Natural killer cell (primary cell): ENCODE measurements at places on chromosomes 2 and 18. TPM values are rescaled to one million over a fixed set of nuclear protein-coding genes. Genes with fewer than 3 reads are reported as not detected.

The POTEJ gene
- total RNA-seq, result not detected

The AGXT gene
- total RNA-seq, result not detected

The FBXO15 gene
- 0.87 TPM for total RNA-seq

The CDK15 gene
- total RNA-seq, result 2.5 TPM

GRCh38 chr2:74499267-74499939 is at the start of gene LBX2:
TSS of gene LBX2 (minus strand) at chr2:74499603. CDS start at chr2:74499537, 66 bp downstream.
- DNase-seq, result no peak

DNA sequence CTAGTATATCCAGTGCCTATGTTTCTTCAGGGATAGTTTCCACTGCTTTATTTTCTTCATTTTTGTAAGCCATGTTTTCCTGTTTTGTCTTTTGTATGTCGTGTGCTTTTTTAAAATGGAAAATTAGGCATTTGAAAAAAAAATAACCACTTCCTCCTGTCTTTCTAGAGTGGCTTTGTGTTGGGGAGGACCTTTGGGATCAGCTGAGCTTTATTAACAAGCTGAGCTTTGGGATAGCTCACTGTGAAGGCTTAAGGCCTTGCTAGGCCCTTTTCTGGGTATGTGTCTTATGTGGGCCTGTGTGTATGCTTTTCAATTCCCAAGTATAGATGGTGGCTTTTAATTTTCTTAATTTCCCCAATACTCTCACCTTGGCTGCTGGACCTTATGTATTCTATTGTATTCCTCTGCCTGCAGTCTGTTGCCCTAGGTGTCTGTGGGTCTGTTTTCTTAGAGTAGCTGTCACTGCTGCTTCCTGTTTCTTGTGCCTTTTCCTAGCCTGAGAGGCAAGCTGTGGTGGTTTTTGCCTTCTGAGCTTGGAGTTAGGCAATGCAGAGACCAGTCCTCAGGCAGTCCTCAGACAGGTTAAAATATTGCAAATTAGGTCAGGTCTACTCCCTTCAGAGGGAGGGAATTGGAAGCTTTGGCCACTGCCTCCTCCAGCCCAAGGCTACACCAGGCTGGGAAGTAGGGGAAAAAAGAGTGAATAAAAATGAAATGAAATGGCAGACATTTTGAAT is 134.7 kb downstream of the LDLRAD4 start:
- no peak for DNase-seq

DNA sequence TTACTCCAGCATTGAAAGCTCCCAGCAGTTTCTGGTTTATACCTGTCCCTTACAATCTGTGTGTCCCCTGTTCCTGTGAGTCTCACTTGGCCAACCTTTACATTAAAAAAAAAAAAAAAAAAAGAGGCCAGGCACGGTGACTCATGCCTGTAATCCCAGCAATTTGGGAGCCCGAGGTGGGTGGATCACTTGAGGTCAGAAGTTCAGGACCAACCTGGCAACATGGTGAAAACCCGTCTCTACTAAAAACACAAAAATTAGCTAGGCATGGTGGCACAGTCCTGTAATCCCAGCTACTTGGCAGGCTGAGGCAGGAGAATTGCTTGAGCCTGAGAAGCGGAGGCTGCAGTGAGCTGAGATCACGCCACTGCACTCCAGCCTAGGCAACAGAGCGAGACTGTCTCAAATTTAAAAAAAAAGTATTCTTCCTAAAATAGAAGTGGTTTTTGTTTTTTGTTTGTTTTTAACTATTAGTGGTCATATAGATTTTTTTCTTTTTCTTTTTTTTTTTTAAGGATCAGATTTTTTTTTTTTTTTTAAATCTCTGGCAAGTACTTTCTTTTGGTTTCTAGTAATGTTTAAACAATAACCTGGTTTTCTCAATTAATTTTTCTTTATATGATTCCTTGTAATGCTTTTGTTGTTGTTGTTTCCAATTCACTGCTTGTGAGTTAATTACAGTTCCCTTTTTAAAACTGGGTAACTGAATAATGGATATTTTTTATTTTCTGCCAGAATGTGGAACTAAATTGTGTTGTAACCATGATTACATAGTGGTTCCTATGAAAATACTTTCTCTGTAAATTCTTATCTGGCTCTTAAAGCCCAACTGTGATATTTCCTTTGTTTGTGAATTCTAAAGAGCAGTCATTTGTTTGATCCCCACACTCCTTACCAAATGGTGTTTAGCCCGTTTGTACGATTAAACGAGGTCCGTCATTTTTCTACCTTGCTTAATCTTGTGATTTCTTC is 116.8 kb downstream of the CTAGE1 start:
- DNase-seq, result no peak

DNA sequence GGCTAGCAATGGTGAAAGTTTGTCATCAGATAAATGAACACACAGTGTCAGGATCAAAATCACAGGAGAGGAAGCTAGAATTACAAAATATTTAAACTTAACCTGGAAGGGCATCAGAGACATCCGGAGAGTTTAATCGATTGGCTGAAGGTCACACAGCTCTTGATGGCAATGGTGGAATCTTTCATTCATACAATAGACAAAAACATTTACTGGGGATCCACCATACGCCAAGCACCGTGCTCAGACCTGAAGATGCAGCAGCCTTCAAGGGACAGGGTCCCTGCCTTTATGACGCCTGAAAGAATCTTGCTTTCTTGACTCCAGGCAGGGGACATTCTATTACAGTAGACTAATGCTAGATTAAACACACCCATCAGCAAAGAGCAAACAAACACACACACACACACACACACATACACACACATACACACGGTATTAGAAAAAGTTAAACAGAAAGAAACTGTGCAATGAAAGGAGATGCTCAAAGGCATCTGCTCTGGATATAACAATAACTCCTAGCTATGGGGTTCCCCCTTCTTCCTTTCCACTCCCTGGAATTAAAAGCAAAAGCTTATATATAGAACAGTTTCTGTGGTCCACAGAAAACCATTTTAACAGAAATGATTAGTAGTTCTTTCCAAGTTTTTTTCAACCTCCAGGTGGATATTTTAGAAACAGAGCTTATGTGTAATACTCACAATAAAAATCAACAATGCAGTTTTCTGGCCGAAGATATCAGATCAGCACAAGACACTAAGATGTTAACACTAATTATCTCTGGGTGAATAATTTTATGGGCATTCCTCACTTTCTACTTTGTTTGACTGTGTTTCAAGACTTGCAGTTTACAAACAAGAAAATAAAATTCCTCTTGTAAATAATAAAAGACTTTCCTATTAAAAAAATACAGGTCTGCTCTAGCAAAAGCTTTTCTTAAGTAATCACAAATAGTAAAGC is 151.7 kb downstream of the ANKRD44 start:
- DNase-seq, result no peak

DNA sequence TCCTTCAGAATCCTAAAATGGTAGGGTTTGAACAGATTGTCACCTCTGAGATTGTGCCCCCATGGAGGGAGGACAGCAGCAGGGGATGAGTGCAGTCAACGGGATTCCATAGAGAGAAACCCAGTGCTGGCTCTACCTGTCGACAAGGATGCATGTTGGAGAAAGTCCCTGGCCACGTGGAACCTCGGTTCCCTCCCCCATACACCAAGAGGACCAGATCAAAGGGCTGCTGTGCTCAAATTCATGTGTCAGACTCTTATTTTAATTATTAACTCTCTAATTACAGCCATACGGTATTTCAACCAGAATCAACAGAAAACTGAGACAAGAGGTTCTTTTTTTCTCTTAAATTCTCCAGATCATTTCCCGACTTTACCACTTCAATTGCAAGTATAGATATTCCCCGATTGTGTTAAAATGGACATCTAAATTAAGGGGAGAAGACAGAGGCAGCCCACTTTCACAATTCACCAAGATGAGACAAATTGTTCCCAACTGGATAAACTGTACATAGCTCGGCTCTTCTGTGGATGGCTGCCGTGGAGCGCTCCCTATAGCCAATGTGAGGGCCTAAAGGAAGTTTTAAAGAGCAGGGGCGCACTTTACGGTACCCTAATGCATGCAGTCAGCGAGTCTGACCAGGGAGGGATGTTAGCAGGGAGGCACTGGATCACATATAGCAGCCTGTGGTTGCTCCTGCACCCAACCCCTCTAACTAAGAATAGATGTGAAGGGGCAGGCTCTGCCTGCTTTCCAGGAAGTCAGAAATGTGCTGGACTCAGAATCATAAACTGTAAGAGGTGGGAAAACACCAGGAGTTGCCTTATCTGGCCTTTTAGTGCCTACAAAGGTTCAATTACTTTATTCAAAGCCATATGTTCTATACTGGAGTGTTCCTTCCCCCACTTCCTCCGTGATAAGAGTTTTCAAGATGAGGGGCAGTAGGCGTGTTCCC is 123.1 kb downstream of the CACNB4 start:
- DNase-seq, result no peak

- no peak for DNase-seq
Observed at GRCh38 chr2:234388591-234388990, 108.3 kb downstream of the ARL4C start.

GRCh38 chr18:24790347-24790746 is 329.9 kb downstream of the HRH4 start:
- DNase-seq, result no peak

GRCh38 chr2:156540706-156541105 is 104.5 kb downstream of the GPD2 start:
- no peak for DNase-seq

- no peak for DNase-seq
Observed at GRCh38 chr18:36176711-36177110, 10.6 kb upstream of the MOCOS start.

DNA sequence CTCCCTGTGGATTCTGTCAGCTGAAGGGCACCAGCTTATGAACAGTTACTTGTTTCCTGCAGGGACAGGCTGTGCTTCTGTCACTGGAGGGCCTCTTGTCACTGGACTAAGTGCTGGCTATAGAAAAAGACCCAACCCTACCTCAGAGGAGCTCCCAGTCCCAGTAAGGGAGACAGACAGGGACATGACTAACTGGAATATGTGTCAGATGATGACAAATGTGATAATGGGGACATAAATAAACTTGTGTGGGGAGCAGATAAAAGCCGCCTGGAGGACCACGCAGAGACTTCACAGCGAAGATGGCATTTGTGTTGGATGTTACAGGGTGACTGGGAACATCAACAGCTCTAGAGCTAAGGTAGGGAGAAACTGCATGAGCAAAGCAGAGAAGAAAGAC is 95.0 kb downstream of the MAPRE2 start:
- DNase-seq, result no peak

- no peak for DNase-seq
Observed at GRCh38 chr2:144143294-144144151, 376.4 kb downstream of the ZEB2 start.

- no peak for DNase-seq
Observed at GRCh38 chr2:127154396-127154795, 47.4 kb upstream of the BIN1 start.
